Ureter (tissue), 1 donor: ENCODE measurements at places on chromosomes 16 and 17. TPM values are rescaled to one million over a fixed set of nuclear protein-coding genes. Genes with fewer than 3 reads are reported as not detected.

Gene TMEM88
- total RNA-seq = 9.9 TPM

Gene KRTAP9-3
- total RNA-seq = not detected

Gene ICAM2
- 39.0 TPM for total RNA-seq

DNA sequence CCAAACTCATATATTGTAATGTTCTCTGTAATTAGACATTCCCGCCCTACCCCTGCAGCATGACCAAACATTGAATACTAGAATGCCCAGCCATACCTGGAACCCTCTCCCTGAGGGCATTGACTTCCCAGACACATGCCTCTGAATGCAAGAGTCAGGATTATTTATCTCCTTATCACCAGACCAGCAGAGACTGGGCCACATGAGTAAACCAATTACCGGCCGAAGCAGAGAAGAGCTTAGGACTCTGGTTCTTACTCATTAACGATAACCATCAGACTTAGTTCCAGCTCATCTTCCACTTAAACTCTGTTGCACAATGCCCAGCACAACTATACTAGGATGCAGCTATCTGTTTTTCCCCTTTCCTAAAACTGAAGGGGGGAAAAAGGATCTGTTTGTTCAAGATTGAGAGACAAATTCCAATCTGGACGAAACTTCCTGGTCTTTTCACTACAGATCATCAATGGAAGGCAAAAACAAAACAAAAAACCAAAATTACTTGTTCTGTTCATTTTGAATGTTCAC is 88.2 kb upstream of the CORO6 start:
- no peak for DNase-seq

GRCh38 chr16:7637446-7637845 is 304.8 kb downstream of the RBFOX1 start:
- DNase-seq = no peak

GRCh38 chr17:39399791-39400190 is 1.6 kb downstream of the FBXL20 start:
- DNase-seq = no peak

- peak; percentile 58 for DNase-seq
Measured at GRCh38 chr17:10316801-10317542, 55.8 kb downstream of the MYH13 start.

DNA sequence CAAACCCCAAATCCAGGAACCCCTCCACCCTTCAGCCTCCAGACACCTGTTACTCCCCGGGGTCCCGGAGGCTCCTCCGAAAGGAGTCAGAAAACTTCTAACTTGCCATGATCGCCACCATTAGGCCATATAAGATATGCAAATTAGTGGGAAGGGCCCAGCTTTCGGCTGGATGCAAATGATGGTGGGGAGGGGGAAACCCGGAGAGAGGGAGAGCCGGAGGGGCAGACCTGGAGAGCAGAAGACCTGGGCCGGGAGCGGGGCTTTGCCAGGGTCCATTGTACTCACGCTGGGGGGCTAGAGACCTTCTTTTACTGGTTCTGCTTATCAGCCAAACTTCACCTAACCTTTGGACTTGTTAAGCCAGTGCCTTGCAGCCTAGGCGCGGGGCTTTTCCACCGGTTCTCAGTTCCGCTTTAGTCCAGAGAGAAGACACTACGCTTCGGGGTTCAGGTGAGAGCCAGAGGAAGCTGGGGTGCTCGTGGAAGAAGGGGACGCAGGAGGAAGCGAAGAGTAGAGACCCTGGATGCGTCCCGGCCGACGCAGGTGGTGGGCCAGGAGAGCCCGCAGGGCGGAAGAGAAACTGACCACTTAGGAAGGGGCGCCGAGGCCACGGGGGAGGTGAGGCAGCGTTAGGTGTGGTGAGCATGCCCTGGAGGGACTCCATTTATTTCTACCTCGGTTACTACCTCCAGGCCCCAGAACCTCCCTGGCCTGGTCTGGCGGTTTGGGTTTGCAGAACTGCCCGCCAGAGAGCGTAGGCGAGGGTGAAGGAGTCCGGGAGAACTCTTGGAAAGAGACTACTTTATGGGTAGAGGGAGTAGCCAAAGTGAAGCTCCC is at the start of gene HNF1B:
TSS of gene HNF1B (minus strand) at position 99 of the 840 bp plus-strand sequence. CDS start 175 bp downstream, outside the sequence.
- DNase-seq = peak; percentile 71

DNA sequence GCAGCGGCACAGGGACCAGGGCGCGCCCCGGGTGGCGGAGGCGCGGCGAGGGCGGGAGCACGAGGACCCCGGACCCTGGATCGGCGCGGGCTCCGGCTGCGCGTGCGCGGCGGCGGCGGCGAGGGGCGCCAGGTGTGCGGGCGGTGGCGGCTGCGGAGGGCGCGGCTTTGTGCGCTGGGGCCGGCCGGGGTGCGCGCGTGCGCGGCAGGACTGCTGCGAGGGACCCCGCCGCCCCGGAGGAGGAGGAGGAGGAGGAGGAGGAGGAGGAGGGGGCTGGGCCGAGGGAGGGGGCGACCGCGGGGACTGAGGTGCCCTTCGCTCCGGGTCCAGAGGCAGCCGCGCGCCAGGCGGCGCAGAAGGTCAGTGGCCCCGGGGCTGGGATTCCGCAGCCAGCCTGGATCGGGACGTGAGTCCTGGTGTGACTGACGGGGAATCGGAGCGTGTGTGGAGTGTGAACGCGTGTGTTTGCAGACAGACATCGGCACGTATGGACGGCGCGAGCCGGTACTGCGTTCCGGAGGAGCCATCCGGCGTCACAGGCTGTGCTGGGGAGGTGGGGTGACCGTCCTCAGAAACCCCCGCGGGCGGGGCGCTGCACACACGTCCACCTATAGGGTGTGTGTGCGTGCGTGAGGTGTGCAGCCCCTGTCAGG is 19.5 kb upstream of the RAP1GAP2 start:
- DNase-seq = no peak
